Activated naive CD4-positive, alpha-beta T cell treated with anti-CD3 and anti-CD28 coated beads, Interleukin-2, amount 50 U/mL, for 16 hours (primary cell): ENCODE measurements at places on chromosomes 13 and 19.

GRCh38 chr13:48000559-48001113 is 437 bp downstream of the SUCLA2 start:
- no peak for DNase-seq

DNA sequence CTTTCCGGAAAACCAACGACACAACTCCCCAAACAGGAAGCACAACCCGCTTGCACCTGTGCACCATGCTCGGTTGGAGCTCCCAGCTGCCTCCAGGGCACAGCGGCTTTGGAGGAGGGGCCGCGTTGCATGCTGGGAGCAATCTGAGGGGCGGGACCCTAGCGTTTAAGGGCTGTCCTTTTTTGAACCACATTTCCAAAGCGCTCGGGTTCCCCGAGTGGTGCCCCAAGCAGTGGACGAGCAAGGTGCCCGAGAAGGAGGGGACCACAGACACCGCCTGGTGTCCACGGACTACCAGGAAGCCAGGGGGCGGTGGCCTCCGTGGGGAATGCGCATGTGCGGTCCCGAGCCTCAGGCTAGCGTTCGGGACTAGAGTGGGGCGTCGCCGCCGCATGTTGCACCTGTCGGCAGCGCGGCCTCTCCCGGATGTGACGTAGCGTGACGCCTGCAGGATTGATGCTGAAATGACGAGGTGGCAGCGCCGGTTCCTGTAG is 11.9 kb upstream of the ZNF57 start:
- peak; percentile 66 for DNase-seq

DNA sequence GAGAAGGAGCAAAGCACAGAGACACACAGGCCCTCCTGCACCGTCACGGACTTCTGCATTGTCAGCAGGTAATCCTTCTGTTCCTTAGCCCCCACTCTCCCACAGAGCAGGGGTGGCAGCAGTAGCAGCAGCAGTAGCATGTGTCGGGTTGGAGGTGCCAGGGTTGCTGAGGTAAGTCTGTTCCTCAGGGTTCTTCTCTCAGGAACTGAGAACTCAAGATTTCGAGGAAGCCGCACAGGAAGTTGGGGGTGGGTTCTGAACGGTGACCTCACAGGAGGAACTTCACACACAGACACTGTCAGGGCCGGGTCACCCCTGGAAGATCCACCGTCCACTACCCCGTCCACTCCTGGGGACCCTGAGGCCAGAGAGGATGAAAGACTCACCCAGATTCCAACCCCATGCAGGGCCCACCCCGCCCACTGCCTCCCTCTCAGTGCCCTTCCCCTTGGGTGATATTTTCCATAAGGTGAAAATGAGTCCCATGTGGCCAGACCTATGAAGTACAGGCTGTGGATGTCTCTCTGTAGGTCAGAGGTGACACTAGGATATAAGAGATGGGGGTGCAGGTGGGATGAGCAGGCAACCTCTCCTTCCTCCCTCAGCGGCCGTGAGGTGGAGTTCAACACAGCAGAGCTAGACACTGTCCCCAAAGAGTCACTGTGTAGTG is at the start of gene SIGLEC12:
SIGLEC12 (minus strand) TSS at position 207 of the 670 bp plus-strand sequence; CDS start at position 140, 67 bp downstream.
- DNase-seq, result no peak

GRCh38 chr13:29118471-29118870 is 298.3 kb downstream of the MTUS2 start:
- DNase-seq, result no peak

DNA sequence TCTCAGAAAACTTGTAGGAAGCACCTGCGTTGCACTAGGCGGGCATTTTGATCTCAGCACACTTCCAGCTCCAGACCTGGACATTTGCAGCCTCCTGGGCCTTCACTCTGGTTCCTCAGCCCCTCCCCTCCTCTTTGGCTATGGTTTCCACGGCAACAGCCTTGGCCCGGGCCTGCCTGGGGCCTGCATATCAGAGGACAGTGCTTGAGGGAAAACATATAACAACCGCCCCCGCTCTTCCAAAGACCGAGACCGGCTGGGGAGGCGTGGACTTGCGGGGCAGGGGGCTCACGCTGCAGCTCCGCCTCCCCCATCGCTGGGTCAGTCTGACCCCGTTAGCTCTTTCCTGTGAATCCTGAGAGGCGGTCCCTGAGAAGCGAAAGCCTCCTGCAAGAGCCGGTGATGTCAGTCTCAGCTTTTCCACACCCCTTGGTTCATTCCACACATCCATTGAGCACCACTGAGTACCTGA is 125.7 kb upstream of the PEG3 start:
- no peak for DNase-seq

GRCh38 chr13:46607768-46608564 is 55.0 kb downstream of the LRCH1 start:
- no peak for DNase-seq

DNA sequence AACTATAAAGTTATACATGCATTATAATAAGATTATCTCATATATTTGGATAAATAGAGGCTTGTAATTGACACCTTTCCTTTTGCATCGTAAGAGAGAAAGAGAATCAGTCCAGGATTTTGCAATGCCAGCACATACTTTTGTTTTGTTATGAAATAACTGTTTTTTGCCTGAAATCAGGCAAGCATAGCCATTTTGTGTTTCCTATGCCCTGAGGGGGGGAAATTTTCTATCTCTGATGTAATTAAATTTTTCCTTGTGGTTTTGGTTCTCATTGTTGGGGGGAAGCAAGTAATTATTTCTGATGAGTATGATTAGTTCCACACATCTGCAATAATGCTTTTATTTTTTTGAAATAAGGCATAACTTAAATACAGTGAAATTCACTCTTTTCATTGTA is 229.4 kb downstream of the NDFIP2 start:
- no peak for DNase-seq

DNA sequence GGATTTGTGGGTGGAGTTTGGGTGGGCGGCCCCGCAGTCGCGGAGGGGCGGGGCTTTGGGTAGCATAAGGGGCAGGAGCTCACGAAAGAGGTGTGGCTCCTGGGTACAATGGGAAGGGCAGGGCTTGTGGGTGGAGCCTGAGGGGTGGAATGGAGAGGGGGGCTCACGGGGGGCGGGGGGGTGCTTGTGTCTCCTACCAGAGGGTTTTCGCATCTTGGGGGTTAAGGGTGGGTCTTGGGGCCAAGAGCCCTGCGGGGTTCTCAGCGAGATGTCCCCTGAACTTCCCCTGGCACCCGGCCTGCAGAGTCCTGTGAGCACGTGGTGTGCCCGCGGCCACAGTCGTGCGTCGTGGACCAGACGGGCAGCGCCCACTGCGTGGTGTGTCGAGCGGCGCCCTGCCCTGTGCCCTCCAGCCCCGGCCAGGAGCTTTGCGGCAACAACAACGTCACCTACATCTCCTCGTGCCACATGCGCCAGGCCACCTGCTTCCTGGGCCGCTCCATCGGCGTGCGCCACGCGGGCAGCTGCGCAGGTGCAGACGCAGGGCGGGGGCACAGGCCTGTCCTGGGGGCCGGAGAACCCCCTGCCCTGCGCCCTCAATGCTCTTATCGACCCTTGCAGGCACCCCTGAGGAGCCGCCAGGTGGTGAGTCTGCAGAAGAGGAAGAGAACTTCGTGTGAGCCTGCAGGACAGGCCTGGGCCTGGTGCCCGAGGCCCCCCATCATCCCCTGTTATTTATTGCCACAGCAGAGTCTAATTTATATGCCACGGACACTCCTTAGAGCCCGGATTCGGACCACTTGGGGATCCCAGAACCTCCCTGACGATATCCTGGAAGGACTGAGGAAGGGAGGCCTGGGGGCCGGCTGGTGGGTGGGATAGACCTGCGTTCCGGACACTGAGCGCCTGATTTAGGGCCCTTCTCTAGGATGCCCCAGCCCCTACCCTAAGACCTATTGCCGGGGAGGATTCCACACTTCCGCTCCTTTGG is 5.1 kb downstream of the FSTL3 start:
- DNase-seq, result peak; percentile 44

- peak; percentile 15 for DNase-seq
Measured at GRCh38 chr19:843180-843835, 2.5 kb downstream of the PRTN3 start.

DNA sequence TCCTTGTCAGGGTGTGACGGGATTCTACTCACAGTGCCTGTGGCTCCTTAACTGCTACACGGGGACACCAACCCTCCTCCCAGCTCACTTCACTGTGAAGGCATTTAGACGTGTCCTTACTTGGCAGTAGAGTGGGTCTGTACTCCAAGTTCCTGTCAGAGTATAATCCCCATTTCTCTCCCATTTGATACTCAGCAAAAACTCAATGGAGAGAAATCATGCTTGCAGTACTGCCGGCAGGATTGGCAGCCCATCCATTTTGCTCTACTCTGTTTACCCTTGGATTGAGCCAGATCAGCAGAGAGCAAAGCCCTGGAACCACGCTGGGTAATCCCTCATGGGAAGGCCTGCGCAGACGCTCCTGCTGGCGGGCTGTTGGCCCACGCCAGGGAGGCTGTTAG is 28.9 kb downstream of the ARL11 start:
- no peak for DNase-seq

- DNase-seq, result no peak
Measured at GRCh38 chr13:51052581-51052980, 58.5 kb downstream of the C13orf42 start.

- no peak for DNase-seq
Measured at GRCh38 chr19:55536366-55536765, 567 bp downstream of the SBK2 start.

DNA sequence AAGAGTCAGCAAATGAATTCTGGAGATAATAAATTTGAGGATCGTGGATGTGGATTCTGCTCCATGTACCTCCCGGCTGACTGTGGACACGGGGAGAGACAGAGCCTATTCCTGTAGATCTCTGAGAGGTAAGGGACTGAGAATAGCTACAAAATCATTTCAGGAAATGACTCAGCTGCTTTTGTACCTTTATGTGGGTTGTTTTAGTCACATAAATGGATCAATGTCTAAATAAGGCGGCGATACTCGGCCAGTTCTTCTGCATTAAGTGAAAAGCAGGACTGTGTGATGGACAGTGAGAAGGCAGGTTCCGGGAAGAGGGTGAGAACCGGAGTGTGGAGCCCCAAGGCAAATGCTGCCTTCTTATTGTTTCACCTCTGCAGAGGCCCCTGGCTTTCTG is 128.1 kb downstream of the EFNB2 start:
- no peak for DNase-seq

DNA sequence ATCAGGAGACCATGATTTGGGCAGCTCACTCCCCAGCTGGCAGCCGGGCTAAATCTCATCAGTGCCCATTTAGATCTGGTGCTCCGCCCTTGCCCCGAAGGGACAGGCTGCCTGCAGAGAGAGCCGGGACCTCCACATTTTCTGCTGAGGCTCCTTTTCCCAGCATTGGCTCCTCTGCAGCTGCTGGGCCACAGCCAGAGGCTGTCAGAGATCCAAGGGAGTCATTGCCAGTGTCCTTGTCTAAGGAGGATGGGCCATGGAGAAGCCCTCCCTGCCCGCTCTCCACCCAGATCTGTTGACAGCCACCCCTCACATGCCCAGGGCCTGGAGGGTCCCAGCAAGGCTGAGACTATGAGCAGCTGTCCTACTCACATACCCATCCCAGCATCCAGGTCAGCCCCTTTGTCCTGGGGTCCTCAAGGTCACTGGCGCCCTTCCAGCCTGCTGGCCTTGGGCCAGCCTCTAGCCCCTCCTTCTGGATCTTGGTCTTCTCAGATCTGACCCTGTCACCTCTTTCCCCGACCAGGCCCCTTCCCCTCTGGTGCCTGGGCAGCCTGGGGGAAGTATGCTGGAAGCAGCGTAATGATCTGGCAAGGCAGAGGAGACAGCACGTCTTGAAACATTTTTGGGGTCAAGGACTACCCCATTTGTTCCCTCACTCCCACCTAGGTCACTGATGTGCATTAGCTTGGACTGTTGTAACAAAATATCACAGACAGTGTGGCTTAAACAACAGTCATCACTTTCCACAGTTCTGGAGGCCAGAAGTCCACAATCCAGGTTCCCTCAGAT is 7.9 kb downstream of the PIN1 start:
- DNase-seq, result no peak
